ENCODE measurements at places on chromosomes 3 and 15.

- DNase-seq, result no peak
These were observed 194.0 kb upstream of the LRRN1 start for GRCh38 chr3:3605226-3605625.

GRCh38 chr3:122920986-122921385 lies 106.6 kb downstream of the SEMA5B start:
- DNase-seq, result no peak

DNA sequence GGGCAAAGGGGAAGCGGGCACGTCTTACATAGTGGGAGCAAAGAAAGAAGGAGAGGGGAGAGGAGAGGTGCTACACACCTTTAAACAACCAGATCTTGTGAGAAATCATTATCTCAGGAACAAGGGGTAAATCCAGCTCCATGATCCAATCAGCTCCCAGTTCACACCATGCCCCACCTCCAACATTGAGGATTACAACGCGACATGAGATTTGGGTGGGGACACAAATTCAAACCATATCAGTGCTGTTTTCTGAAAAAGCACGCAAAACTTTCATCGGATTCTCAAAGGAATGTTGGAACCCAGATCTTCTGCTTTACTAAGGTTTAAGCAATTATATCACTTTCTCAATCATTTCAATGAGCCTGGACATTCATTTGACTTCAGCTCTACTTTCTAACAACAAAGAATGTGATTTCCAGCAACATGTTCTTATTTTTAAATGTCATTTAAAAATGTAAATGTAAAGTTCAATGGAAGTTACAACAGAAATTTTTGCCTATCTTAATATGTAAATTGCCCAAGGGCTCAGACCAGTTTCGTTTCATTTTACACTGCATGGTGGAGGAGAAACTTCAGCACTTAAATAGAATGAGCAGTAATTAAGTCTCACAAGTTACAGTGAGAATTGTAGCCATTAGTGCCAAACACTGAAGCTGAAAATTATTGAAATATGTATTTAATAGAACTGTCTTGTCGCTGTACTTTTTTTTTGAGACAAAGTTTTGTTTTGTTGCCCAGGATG lies 8.4 kb upstream of the CCDC54 start:
- DNase-seq, result no peak

DNA sequence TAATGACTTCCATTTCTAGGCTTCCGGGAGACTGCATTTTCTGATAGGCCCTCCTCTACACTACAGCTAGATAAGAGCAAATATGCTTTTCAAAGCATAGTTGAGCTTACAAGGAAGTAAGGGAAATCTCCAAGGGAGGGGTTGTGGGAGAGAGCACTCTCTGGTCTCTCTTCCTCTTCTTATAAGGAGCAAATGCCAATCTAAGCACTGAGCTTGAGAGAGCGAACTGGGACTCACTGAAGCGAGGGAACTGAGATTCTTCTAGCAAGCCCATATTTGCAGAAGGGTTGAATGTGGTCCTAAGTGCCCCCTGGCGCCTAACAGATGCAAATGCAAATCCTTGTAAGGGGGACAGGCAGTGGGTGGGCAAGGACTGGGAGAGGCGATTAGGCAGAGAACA lies 164.8 kb downstream of the ERC2 start:
- no peak for DNase-seq

DNA sequence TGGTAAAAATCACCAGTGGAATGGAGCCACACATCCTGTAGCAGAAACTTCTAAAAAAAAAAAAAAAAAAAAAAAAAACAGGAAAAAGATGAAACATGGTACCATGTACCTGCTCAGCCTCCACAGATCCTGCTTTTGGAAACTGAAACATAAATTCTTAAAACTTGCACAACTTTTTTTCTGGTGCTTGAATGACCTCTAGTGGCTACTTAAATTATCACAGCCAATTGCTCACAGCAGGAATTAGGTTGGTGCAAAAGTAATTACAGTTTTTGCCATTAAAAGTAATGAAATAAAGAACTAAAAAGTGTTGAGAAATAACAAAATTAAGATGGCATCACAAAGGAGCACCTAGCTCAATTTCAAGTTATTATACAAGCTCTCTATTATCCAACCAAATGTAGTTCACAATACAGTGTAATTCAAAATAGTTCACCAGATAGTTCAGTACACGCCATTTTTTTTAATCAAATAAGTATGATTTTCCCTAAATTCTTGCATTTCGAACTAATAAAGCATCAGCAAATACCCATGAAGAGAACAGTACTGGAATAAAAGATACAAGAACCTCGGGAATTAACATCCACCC lies 80.6 kb downstream of the ULK4 start:
- DNase-seq, result peak; percentile 27

DNA sequence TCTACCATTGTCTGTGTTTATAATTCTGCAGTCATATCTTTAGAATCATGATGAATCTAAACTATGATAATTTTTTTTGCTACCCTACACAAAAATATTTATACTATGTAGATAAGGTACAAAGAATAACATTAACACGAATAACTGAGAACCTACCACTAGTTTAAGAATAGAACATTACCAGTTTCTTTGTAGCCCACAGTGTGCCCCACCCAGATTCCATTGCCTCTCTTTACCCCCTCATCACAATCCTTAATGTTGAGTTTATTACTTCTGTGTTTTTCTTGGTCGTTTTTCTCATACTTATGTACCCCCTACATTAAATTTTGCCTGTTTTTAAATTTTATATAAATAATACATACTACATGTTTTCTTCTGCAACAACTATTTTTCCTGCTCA lies 140.5 kb downstream of the BBX start:
- no peak for DNase-seq

DNA sequence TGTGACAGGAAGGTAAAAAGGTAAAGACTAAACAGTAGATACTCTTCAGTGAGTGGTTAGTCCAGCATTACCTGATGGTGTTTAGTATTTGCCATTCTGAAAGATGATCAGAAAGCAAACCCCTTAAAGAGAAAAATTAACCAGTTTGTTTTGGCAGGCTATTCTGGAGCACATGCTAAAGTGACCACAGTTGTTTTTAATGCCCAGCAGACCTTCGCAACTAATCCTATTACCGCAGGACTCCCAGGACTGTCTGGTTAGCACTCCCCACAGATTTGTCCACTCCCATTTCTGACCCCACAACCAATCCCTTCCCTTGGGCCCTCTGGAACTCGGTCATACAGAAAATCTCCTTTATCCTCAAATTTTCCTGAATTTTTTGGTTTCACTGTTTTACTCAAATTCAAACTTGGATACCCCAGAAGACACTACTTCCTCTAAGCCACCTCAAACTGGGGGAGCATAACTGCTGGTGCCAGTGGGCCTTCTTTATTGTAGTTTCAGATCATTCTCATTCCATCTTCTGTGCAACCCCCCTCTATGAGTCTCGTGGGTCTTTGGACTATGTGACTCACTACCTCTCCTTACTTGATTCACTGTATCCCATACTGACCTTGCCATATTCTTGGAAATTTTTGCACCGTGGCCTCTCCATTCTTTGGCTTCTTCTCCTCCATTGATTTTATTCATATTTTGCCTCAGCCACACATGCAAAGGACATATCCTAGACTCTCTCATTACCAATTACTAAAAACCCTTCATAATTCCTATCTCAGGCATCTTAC lies 104.4 kb downstream of the RBMS3 start:
- no peak for DNase-seq

DNA sequence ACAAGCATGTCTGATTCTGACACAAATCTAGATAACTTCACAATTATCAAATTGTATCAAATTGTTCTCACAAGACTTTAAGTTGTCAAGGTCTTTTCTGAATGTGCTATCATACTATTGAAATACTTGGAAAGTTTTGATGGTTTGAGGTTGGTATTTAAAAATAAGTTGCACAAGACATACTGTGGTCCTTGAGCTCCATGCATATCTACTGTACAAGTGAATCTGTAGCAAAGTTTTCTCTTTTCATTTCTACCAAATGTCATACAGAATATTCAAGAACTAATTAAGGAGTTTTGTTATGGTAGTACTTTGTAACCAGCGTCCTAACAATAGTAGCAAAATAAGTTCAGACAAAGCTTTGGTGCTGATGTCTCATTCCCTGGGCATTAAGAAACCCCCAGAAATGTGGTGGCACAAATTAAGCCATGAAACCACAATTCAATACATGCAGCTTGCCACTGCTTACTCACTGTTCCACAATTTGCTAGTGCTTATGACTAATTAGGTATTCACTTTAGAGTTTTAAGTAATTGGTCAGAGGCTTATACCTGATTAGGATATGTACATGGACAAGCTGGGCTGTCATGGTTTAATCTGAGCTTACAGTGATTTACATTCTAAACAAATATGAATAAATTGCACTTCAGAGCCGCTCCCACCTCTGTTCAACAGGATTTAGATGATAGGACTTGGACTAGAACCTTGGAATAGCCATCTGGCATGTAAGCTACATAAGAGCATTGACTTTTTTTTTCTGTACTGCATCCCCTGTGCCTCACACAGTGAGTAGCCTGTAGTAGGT lies 8.8 kb downstream of the TBC1D23 start:
- no peak for DNase-seq

DNA sequence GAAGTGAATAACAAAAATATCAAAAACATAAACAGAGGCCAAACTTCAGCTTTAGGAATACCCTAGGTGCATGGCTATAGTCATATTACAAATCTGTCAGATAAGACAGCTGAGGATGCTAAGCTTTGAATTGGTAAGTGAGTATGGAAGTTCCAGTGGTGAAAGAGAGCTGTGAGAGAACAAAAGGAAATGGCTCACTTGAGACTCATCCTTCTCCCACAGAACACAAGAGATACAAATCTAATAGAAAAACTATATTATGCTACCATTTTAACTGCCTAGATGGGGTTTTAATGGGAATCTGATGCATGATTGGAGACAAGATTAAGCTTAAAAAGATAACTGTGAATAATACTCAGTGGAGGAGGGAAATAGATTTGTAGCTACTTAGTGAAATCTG lies 21.5 kb upstream of the PEX5L start:
- no peak for DNase-seq

DNA sequence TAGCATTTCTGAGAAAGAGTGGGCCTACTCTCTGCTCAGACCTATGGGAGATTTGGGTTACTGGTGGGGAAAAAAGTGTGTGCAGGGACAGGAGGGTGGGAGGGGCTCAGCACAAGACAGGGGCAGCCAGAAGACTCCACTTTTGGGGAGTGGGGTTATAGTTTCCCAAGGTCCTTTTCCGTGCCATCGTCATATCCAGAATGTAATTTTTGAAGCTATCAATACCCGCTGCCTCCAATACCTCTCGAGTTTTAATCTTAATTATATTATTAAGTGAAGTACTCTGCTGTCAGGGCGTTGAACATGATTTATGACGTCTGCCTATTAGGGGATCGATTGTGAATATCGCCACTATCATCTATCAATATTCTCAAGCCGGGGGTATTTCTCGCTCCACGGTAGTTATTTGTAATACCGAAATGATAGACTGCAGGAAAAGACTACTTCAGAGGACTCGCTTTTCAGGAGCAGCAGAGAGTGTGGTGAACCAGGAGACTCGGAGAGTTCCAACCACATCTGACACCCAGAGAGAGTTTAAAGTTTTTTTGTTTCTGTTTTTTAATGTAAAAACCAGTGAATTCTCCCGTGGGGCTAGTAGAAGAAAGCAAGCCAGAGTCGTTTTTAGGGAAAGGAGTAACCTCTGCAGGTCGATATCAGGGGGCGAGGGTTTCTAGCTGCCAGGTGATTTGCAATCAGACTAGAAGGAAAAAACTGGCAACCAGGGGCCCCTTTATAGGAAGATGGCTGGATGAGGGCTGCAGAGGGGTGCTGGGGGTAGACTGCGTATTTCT lies 20.6 kb downstream of the NR2F2 start:
- DNase-seq, result no peak

GRCh38 chr15:89475661-89476060 lies 20.7 kb downstream of the RHCG start:
- DNase-seq, result no peak

DNA sequence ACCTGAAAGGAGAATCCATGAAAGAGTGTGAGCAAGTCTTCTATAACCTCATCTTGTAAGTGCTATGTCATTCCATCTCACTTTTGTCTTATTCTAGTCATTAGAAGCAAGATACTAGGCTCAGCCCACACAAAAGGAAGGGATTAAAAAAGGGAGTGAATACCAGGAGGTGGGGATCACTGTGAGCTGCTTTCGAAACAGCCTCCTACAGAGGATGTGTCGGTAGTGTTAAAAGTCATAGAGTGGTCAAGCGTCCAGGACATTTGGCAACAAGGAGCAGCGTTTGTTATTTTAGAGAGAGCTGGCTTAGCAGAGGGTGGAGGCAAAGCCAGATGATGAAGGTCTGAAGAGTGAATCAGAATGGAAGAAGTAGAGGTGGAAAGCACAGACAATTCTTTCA lies 11.7 kb upstream of the ZNF148 start:
- DNase-seq, result no peak

DNA sequence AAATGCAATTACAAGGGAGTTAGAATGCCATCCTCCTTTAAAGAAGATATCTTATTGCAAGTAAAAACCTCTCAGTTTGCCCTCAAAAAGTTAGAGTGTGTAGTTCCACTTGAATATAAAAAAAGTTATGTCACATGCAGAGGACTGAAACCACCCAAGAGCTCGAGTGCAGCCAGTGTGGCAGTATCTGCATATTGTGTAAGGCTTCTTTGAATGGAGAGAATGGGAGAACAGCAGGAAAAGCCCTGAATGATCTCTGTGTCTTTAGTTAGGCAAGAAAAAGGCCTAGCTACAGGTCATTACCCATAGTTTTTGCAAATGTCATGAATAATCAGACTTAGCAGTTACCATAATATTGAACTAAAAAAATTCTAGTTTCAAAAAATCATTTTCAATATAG lies 13.9 kb upstream of the TEX9 start:
- no peak for DNase-seq

DNA sequence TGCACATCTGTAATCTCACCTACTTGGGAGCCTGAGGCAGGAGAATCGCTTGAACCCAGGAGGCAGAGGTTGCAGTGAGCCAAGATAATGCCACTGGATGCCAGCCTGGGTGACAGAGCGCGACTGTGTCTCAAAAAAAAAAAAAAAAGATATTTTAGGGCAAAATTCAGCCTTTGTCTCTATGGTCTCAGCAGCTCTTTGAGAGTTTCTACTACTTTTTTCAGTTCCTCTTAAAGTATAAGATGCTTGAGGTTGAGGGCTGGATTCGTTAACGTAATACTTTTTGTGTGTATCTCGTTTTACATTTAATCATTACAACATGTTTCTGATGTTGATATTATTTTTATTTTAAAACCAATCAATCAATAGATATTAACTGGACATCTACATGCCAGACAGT lies 381.2 kb upstream of the TBL1XR1 start:
- no peak for DNase-seq

- no peak for DNase-seq
These were observed 42.2 kb upstream of the CD47 start for GRCh38 chr3:108133048-108133369.

DNA sequence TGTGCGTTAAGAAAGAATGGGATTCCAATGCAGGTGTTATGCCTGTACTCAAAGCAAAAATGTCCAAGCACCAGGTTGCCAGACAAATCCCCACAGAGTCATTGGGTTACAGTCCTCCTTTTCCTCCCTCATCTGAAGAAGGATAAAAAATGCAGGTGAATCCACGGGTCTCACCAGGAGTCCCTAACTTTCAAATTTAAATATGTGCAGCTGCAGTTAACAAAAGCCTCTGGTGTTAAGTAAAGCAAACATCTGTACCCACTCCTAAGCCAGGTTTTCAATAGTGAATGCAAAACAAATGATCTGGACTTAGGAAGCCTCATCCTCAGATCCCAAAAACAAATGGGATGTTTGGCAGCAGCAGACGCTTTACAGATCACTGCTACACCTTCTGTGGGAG lies 70.4 kb upstream of the SETMAR start:
- DNase-seq, result no peak

GRCh38 chr3:64462203-64462602 lies 225.6 kb downstream of the ADAMTS9 start:
- DNase-seq, result no peak

GRCh38 chr3:191328383-191328961 lies 722 bp upstream of the CCDC50 start:
- DNase-seq, result no peak
